ENCODE measurements at places on chromosomes 5 and 9.

DNA sequence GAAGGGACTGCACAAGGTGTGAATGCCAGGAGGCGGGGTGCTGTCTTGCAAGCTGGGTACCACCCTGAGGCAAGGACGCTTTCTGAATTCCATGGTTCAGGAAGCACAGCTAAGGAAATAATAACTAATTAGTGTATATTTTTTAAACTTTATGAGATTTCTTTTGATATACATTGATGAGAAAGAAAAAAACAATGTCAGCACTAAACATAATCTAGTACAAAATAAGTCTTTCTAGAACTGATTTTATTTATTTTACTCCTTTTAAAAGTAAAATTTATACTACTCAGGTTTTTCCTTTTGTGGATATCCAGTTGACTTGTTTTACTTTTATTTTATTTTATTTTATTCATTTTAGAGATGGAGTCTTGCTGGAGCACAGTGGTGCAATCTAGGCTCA lies 3.6 kb downstream of the DNAJC21 start:
- DNase-seq: no peak

DNA sequence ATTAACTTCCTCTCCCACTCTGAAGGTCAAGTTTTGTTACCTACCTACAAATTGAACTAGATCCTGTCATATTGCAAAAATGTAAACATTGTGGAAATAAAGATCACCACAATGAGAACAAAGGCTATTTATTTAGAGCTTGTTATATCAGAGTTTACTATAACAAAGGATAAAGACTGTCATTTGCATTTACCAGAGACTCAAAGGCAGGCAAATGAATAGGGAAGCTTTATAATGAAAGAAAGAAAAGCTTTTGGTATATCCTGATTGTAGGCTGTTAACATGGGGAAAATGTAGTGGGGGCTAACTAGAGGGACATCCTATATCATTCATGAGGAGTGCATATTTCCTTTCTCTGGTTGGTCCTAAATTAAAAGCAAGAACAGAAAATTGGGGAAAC lies 403.5 kb upstream of the TYRP1 start:
- DNase-seq: no peak

DNA sequence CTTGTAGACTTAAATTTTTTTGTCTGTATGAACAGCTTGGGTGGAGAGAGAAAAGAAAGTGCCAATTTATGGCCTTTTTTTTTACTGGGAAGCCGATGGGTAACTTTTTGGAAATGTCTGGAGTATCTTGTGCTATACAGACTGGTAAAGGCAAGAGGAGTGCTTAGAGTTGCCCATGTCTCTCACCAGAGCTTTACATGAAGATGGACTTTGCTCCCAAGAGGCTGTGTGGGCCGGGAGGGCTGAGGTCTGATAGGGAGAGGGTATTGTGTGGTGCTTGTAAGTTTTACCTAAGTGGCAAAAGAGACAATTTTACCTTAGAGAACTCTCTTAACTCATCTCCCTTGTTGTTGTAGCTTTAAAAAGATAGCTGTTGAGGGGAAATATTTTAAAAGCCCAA lies 203.2 kb downstream of the SEMA6A start:
- no peak for DNase-seq

DNA sequence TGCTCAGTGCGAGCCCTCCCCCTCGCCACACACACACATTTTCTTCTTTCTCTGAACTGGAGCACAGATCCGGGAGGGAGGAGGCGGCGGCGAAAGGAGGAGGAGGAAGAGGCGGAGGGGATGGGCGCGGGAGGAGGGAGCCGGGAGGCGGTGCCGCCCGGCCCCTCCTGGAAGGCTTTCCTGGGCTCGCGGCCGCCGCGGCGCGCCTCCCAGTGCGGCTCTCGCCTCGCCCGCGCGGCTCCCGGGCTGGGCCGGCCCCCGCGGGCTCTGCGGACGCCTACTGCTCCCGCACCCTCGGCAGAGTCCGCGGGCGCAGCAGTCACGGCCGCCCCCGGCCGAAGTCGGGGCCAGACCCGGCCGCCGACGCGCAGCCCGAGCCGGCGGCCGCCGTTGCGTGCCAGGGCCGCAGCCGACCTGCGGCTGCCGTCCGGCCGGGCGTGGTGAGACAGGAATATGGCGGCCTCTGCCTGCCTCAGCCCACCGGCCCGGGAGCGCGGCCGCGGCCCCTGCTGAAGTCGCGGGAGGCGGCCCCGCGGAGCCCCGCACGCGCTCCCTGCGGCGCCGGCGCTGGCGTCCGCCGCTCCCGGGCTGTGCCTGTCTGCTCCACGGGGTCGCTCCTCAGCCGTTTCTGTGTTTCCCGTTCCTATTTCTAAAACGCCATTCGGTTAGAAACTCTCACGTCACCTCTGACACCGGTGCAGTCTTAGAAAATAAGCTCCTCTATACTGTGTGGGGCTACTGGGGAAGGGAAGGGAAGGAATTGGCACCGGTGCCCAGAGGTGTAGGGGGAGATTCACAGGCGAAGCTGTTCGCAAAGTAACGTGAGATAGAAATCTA lies 500 bp upstream of the GNAQ start:
- peak; percentile 81 for DNase-seq

DNA sequence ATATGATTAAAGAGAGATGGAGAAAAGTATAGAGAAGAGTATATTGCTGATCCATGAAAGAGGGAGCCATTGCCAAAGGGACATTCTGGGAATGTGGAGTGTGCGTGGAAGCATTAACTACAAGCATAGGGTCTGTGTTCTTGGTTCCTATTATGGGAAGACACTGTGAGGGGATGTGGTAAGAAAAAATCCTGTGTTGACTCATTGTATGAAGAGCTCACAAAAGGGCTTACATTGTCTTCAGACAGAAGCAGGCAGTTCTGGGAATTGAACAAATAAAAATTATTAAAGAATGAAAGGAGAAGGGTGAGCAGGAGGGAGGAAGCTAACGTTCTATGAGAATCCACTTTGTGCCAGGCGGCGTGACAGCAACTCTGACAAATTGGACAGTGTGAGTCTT lies 250.4 kb upstream of the CHD1 start:
- no peak for DNase-seq

DNA sequence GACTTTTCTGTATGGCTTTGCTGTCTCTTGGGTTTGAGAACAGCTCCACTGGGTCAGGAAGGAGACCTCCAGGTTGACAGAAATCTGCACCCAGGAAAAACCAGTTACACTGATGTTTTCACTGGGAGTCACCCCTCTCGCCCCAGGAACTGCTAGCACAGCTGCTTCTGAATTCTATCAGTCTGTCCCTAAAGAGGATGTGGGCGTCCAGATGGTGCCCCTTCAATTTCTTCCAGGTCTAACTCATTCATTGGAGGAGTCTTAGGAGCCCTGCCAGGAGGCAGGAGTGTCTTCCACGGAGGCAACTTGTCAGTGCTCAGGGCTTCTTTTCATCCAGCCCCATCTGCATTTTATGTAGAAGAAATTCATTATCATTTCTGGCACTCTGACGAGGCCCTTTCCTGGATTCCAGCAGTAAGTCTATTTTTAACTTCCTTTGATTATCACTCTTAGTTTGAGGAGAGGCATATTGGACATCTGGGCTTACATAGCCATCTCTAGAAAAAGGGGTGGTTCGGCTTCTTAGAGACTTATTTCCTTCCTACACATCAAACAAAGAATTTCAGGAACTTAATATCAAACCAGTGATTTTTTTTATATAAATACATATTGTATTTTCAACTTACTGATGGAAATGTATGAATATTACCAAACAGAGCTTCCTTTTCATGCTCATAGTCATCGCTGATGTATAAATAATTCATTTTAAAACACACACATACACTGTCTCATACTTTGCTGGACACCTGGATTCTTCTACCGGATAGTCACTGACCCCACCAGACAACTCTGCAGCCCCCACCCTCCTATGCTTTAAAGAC lies 148.8 kb downstream of the IRX2 start:
- DNase-seq: no peak

GRCh38 chr9:84738353-84738752 lies 68.8 kb downstream of the NTRK2 start:
- DNase-seq: no peak

DNA sequence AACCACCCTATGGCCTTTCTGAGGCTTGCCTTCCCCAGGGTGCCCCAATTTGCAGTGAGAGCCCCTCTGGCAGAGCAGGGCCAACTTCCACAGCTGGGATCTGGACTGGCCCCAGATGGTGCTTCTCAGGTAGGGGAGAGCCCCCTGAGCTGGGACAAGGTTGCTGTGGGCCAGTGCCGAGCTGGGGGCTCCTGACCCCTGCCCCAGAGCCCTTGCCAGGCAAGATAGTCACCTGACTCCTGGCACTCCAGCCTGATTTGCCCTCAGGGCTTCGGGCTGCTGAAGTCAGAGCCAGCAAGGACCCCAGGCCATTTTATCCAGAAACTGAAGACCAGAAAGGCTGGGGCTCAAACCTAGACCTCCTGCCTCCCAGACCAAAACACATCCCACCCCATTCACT lies 33.4 kb upstream of the AKNA start:
- DNase-seq: no peak

DNA sequence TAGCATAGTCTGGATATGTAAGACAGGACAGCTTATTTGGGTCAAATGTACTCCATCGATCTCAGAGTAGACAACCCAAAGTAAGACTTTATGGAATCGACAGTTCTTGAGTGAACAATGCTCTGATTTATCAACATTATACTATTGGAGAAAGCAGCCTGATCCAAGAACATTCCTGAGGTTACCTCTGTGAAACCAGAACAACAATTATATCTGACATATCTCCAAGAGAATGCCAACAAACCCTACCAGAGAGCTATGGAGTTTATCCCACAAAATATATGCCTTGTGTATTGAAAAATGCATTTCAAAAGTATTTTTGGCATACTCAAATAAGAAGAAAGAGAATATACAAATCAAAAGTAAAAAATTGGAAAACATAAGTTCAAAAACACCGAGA lies 1985.9 kb downstream of the EFNA5 start:
- DNase-seq: no peak

GRCh38 chr5:135324897-135325650 lies 74.0 kb downstream of the MACROH2A1 start:
- DNase-seq: no peak

DNA sequence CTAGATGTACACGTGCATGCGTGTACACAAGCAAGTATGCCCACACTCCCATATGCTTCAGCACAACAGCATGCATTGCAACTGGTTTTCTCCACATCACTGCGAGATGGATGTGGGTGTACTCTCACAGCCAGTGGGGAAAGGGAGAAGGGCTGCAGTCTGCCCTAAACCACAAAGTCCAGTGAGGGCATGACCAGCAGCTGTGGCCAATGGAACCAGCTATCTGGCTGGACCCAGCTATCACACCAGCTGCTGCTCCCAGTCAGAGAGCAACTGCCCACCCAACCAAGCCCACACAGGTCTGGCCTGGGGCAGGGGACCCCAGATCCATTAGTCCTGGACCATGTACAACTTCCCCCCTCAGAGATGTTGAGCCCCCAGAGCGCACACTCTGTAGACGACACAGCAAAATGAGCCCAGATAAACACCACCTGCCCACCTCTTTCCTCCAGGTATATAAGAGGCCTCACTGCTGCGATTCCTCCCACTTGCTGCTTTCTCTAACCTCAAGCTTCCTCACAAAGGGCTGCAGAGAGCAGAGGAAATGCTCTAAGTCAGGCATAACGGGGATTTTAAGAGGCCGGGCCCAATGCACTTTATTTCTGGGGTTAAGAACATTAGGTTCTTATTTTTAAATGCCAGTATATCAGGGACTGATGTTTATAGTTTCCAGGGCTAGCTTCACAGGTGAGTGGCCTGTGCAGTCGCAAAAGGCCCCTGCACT lies 39.0 kb downstream of the SHB start:
- DNase-seq: no peak

GRCh38 chr9:84808416-84808815 lies 138.9 kb downstream of the NTRK2 start:
- no peak for DNase-seq

- no peak for DNase-seq
Observed at GRCh38 chr5:58274191-58274590, 185.7 kb downstream of the PLK2 start.

GRCh38 chr5:81235287-81236072 lies 2.4 kb downstream of the CKMT2 start:
- DNase-seq: no peak

GRCh38 chr9:106112935-106113334 lies 418.6 kb downstream of the TMEM38B start:
- DNase-seq: no peak

- DNase-seq: no peak
Observed at GRCh38 chr5:2574155-2574554, 177.3 kb downstream of the IRX2 start.

- peak; percentile 96 for DNase-seq
Observed at GRCh38 chr9:79256691-79257213, 315.0 kb upstream of the TLE4 start.

DNA sequence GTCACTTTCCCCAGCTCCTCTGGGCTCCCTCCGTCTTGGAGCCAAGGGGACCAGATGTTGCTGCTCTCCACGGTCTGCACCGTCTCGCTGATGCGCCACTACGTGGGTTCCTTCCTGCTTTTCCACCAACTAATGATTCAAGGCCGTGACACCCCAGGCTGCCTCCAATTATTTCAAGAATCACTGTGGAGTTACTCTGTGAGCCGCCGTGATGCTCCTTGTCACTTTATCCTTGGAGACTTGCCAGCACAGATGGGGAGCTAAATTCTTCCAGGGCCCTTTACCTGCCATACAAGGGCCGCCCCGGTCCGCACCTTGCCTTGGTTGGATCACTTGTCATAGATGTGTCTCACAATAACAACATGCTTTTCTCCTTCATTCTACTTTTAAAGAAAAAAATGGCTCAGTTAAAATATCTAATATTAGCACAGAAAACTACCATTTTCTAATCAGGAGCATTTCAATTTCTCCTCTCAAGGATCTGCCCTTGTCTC lies 202.0 kb downstream of the FSTL4 start:
- no peak for DNase-seq

Measured in NCI-H1417 (cell line).